ENCODE measurements at places on chromosomes 11 and 22. TPM values are rescaled to one million over a fixed set of nuclear protein-coding genes. Genes with fewer than 3 reads are reported as not detected.
A peak's percentile ranks its signal among the peaks of the same experiment; 100 is the strongest.

DNA sequence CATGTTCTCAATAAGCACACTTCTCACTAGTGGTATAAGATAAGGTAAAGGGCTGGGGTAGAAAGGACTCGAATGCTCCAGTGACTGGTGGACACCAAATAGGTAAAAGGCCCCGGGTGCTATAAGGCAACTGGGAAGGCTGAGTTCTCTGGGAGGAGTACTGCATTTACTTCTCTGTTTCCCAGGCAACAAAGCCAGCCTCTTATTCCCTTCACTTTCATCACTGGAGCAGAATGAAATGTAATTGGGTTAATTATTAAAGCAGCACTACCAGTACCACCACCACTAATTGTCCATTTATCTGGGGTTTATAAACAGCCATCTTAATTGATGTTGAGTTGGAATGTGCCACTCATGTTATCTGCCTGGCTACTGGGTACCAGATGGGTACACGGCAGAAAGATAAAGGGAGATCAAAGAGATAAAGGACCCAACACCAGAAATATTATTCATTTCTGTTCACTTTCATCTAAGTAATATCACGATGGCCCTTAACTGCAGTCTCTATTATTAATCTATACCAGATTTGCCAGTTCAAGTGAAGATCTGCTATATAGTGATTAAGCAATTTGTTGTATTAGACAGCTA, 94.4 kb upstream of the CHRM4 start:
- H3K27ac ChIP-seq: no peak overlapping the region
- H3K4me1 ChIP-seq: peaks cover 8% of the 10 kb centered on the region

DNA sequence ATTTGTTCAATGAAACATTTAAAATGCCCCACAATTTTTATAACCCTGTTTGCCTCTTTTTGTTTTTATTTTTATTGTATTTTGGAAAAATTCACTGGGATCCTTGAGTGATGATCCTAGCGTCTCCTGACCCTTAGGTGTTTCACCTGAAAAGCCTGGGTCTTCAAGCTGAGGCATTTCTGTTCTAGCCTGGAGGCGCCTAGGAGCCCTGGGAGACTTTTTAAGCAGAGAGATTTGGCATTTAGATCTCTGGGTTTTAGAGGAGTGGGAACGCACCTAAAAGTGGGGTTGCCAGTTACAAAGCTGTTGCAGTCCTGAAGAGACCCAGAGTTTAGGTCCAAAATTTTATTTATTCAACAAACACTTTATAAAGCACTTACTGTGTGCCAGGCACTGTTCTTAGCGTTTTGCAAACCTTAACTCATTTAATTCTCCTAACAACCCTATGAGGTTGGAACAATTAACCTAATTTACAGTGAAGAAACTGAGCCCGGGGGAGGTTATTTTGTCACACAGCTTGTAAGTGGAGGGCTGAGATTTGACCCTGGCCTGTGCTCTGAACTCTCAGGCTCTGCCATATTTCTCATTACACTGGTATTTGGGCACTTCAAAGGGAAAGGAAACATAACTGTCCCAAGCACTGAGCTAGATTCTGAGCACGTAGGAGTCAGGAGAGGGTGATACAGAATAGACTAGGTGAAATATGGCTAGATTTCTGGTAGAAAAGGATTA, 834 bp upstream of the FADS1 start:
- no peaks in the 10 kb centered on the region for H3K36me3 ChIP-seq
- no peaks in the 10 kb centered on the region for H3K27me3 ChIP-seq

- DNase-seq: no peak
- no peaks in the 10 kb centered on the region for H3K27me3 ChIP-seq
- no peaks in the 10 kb centered on the region for H3K4me1 ChIP-seq
- H3K36me3 ChIP-seq: no peaks in the 10 kb centered on the region
- no peak overlapping the region for H3K27ac ChIP-seq
Measured at GRCh38 chr11:12286606-12287005, 90.8 kb upstream of the PARVA start.

DNA sequence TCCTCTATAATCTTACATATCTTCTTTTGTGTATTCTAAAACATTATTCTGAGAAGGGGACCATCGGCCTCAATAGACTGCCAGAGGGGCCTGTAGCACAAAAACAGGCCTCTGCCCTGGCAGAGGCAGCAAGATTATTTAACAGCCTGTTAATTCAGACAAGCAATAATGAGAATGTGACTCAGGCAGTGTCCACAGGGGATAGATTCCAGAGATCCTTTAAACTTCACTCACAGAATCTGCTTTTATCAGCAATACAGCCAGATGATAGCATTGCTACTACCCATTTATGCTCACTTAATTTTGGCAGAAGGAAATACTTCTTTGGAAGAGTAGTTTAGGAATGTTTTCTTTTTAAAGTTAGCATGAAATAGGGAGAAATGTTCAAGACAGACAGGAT, 44.9 kb downstream of the AAMDC start:
- H3K27me3 ChIP-seq: no peaks in the 10 kb centered on the region
- no peak overlapping the region for H3K27ac ChIP-seq
- no peaks in the 10 kb centered on the region for H3K36me3 ChIP-seq
- no peak overlapping the region for H3K4me3 ChIP-seq
- no peaks in the 10 kb centered on the region for H3K4me1 ChIP-seq

GRCh38 chr11:65440831-65441499, 18.4 kb downstream of the NEAT1 start:
- peaks cover 13% of the 10 kb centered on the region for H3K4me1 ChIP-seq
- DNase-seq: peak; percentile 34
- H3K36me3 ChIP-seq: peaks cover 3% of the 10 kb centered on the region
- peak overlapping the region; percentile 26 for H3K4me3 ChIP-seq
- H3K27ac ChIP-seq: peak overlapping the region; percentile 26
- H3K27me3 ChIP-seq: no peaks in the 10 kb centered on the region

GRCh38 chr11:41660585-41660984, 201.1 kb upstream of the LRRC4C start:
- no peak overlapping the region for H3K27ac ChIP-seq
- H3K36me3 ChIP-seq: no peaks in the 10 kb centered on the region
- DNase-seq: no peak
- H3K4me1 ChIP-seq: no peaks in the 10 kb centered on the region

- no peak for DNase-seq
- no peaks in the 10 kb centered on the region for H3K27me3 ChIP-seq
- H3K36me3 ChIP-seq: peaks cover 2% of the 10 kb centered on the region
- H3K27ac ChIP-seq: no peak overlapping the region
- peaks cover 13% of the 10 kb centered on the region for H3K4me1 ChIP-seq
- peak overlapping the region; percentile 39 for H3K4me3 ChIP-seq
Measured at GRCh38 chr11:63986932-63987513, 785 bp downstream of the OTUB1 start.

Gene AMPD3
- 16.5 TPM for total RNA-seq

Gene GANAB
- total RNA-seq: 309 TPM

GRCh38 chr11:86941077-86941870, 13.9 kb downstream of the FZD4 start:
- H3K27ac ChIP-seq: peak overlapping the region; percentile 89
- peaks cover 21% of the 10 kb centered on the region for H3K4me1 ChIP-seq
- peak overlapping the region; percentile 24 for H3K4me3 ChIP-seq
- DNase-seq: no peak

GRCh38 chr11:1872267-1872985, 19.3 kb downstream of the PRR33 start:
- no peaks in the 10 kb centered on the region for H3K36me3 ChIP-seq
- H3K27me3 ChIP-seq: no peaks in the 10 kb centered on the region
- no peak overlapping the region for H3K27ac ChIP-seq

DNA sequence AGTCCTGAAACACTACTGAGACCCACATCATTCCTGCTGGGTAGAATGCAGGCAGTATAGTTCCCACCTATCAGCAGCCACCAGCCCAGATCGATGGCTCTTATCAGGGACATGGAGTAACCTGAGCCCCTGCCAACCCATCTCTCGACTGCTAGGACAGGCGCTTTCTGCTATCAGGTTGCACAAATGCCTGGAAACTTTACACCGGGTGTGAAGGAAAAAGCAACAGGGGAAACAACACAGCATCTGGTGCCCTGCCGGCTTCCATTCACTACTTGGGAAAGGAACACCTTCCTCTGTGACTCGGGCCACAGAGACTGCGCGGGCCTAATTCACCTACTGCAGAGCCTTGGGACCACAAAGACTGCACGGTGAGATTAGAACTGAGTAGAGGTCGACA, 18.5 kb downstream of the RBFOX2 start:
- peaks cover 8% of the 10 kb centered on the region for H3K4me1 ChIP-seq
- H3K36me3 ChIP-seq: no peaks in the 10 kb centered on the region
- no peak overlapping the region for H3K4me3 ChIP-seq
- H3K27me3 ChIP-seq: no peaks in the 10 kb centered on the region
- no peak overlapping the region for H3K27ac ChIP-seq

DNA sequence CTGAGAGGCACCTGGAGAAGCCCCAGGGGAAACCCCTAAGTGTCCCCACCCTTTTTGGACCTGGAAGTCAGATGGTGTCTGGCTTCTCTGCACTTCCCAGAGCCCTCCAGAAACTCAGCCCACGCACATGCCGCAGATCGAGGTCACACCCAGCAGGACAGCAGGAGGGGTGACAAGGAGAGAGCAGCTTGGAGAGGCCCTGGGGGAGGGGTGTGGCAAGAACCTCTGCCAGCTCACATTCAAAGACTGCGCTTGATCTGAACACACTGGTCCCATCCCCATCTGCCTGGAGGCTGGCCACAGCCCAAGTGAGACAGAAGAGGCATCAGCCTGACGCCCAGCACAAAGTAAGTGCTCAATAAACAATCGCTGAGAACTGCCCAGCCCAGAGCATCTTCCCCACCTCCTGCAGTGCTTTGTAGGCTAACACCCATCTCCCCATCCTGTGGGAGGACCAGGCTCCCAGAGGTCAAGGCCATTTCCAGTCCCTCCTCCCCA, 21.4 kb downstream of the TMPRSS6 start:
- DNase-seq: no peak
- H3K27me3 ChIP-seq: no peaks in the 10 kb centered on the region
- no peak overlapping the region for H3K4me3 ChIP-seq
- no peaks in the 10 kb centered on the region for H3K36me3 ChIP-seq
- H3K27ac ChIP-seq: no peak overlapping the region

Gene TIGD3
- 0.19 TPM for total RNA-seq

Gene SEPTIN3
- 0.22 TPM for total RNA-seq

All from kidney (tissue), 22 donors.